ENCODE measurements at places on chromosomes 4 and X.

GRCh38 chr4:169258141-169258540 lies 12.6 kb downstream of the SH3RF1 start:
- DNase-seq = no peak

GRCh38 chr4:26296021-26296420 lies 24.8 kb upstream of the RBPJ start:
- DNase-seq = no peak

GRCh38 chrX:129039176-129039575 lies 484.1 kb downstream of the SMARCA1 start:
- no peak for DNase-seq

DNA sequence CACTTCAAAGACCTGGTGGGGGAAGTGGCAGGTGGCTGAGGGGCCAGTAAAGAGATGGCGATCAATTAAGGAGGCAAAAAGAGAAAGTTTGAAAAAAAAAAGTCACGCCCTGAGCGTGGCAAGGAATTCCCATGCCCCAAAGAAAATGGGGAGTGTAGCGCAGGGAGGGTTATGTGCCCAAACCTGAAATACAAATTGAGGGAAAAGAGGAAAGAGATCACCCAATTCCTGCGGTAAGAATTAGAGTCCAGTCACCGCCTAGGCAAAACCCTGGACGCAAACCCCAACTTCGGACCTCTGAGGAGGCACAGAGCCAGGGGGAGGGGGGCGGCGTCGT lies 595 bp downstream of the ENOX2 start:
- no peak for DNase-seq

DNA sequence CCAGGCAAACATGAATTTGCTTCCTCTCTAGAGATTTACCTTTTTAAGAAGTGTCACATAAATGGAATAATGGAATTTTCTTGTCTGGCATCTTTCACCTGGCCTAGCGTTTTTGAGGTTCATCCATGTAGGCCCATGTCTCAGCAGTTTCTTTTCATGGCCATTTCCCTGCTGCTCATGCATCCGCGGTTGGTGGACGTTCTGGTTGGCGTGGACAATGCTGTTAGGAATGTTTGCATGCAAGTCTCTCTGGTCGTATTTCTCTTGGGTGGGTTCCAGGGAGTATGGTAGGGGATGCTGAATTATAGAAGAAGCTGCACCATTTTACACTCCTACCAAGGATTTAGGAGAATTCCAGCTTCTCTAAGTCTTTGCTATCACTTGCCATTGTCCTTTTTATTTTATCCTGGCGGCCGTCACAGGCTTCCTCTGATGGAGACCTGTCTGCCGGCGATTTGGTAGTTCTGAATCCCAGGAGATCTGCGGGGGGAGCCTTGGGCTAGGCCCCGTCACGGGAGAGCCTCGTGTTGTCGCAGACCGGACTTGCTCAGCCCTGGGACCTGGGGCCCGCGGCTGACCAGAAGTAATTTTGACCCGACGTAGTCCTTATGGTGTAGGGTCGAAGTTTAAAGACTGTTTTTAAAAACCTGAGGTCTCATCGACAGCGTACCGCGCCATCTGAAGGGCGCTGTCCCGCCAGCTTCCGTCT lies 56.9 kb upstream of the TADA2B start:
- DNase-seq = no peak

GRCh38 chr4:78552389-78553042 lies 946 bp downstream of the ANXA3 start:
- DNase-seq = no peak

GRCh38 chr4:81214144-81214880 lies 710 bp downstream of the PRKG2 start:
- DNase-seq = no peak

DNA sequence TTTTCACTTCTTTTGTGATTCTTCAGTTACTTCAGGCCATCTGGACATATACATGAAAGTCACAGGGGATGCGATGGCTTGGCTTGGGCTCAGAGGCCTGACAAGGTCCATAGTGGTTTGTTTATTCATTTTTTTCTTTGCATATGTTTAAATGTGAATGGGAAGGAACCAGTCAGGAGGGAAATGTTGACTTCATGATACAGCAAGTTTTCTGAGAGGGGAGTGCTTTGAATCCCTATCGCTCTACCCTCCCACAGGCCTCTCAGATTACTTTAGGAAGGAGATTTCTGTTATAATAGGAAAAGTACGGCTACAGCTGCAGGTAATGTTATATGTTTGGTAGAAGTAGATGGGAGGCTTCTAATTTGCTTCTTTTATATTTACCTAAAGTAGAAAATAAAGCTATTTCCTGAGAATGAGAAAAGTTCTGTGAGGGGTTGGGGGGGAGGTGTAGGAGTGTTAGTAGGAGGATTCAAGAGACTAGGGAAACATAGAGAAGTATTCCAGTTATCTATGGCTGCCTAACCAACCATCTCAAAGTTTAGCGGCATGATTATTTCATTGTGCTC lies 322.9 kb downstream of the RAPGEF2 start:
- DNase-seq = no peak

DNA sequence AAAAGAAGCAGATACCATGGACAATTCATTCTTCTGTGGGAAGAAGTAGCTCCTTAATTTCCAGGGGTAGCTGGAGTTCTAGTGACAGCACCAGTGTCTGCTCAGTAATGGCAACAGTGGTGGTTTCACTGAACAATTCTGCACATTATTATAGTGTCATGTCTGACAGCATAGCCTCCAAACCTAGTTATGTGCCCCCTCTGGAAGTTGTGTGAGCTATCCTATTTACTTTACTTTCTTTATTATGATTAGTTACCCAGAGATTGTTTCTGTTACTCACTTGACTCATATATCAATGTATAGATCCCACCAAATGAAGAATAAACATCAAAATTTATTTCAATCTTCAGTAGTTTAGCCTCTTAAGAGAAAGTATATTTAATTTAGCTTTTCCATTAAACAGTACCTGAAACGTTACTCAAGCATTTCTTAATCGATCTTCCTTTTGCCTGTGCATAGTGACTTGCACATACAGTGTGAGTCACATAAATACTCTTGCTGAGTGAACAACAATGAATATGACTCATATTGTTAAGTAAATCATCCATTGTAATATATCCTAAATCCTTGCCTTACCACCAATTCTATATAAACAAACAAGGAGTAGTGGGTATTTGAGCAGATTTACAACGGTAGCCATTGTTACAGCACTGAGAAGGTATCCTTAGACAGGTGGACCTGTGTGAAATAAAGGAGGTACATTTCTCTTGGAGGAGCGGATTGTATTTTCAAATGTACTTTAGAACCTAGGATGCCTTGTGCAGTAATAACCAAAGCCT lies 534.7 kb downstream of the ANKRD50 start:
- DNase-seq = no peak
